ENCODE measurements at places on chromosomes 1 and 21.
A peak's percentile ranks its signal among the peaks of the same experiment; 100 is the strongest.

- DNase-seq: no peak
Observed at GRCh38 chr1:75400716-75401115, 210.2 kb downstream of the SLC44A5 start.

DNA sequence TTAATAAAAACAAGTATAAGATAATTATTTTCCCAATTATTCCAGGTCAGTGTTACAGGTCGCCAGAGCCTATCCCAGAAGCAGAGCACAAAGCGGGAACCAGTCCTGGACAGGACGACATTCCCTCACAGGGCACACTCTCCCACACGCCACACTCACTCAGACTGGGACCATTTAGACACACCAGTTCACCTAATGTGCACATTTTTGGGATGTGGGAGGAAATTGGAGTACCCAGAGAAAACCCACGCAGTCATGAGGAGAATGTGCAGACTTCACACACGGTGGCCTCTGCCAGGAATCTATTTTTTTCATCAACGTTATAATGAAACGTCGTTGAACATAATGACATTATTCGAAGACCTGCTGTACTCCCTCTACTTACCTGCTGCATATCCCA lies 20.5 kb upstream of the NRDC start:
- DNase-seq: no peak

GRCh38 chr1:118275472-118276115 lies 90.6 kb upstream of the SPAG17 start:
- DNase-seq: no peak

DNA sequence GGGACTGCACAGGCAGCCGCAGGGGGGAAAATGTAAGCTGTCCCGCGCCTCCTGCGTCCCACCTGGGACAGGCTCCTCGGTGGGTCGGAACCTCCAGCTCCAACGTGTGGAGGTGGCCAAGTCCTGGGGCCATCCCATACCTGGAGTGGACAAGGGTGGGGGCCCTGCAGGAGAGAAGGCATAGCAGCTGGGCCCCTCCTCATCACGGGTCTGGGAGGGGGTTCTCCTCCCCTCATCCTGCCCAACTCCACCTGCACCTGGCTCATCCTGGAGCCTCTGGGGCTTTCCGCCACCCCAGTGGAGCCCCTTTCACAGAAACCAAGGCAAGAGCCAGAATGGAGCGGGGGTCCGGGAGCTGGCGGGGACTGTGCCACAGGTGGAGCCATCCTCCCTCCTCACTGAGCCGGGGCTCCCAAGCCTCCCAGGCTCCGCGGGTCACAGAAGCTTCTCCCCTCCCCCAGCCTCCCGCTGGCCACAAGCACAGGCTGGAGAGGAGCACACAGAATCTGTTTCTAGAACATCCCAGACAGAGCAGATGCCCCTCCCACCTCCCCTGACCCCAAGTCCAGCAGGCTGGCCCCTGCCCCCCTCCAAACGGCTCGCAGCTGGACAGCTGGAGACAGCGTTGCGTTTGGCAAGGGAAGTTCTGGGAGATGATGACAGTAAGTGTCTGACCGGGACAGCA lies 65.8 kb downstream of the MEGF6 start:
- no peak for DNase-seq

DNA sequence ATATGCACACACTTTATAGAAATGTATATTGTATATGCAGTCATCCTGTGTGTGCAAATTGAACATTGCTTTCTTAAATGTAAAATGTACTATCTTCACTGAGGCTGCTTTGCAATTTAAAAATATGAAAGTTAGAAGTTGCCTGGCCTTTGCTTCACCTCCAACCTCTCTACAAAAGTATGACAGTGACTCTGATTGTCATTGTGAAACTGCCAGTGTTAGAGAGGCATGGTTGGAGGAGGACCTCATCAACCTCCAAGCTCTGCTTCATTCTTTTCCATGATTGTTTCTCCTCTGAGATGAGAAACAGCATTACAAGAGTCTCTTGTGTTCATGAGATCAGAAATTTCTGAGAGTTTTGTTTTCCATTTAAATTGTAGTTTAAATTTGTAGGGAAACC lies 185.5 kb downstream of the ZC3H11B start:
- DNase-seq: no peak

DNA sequence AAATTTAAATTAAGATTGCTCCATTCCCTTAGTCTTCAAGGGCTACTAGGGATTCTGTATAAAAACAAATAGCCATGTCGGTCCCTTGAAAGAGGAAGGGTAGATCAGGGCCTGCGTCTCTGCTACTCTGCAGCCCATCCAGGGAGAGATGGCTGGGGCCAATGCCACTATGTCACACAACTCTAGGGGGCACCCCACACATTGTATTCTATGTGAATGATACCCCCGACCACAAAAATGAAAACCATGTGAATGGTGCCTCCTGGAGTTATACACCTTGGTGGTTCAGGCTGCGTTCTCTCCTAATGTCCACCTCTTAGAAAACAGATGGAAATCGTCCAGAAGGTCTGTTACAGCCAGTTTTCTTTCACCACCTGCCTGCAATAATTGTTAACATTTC lies 18.0 kb downstream of the PIK3C2B start:
- no peak for DNase-seq

- no peak for DNase-seq
Observed at GRCh38 chr1:16631248-16632043, 18.1 kb upstream of the NBPF1 start.

DNA sequence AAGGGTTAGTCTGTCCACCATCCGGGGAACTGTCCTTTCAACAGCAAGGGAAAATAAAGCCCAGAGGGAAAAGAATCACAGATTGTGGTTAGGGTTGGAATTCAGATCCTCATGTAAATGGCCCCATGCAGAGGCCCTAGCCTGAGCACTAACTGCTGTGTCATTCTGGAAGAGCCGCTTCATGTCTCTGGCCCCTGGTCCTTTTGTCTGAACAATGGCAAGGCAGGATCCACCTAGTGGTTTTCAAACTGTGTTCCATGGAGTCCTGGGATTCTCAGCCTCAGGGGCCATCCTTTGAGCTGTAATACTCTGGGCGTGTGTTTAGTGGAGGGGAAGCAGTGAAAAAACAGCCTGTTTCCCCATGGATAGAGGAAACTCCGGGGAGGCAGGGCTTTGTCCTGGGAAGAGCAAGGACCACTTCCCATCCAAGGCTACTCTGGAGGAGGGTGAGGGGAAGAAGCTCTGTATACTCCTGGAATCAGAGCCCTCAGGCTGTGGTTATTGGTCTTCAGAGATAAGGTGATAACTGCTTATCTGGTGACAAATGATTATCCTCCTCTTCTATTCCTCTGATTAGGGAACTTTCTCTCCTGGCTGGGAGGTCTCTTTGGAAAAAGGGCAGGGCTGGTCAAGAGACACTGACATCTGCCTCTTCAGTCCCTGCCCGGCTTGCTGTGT lies 19.2 kb downstream of the PAX7 start:
- DNase-seq: no peak

GRCh38 chr1:233025157-233025556 lies 74.7 kb downstream of the NTPCR start:
- peak; percentile 25 for DNase-seq

GRCh38 chr1:88685259-88685620 lies 1.2 kb downstream of the PKN2 start:
- DNase-seq: no peak

All from iPS DF 19.7 (cell line).